HEK293T (cell line): ENCODE measurements at places on chromosomes 13 and 19.

GRCh38 chr19:11286312-11286974 is 9.5 kb upstream of the TSPAN16 start:
- DNase-seq, result no peak

DNA sequence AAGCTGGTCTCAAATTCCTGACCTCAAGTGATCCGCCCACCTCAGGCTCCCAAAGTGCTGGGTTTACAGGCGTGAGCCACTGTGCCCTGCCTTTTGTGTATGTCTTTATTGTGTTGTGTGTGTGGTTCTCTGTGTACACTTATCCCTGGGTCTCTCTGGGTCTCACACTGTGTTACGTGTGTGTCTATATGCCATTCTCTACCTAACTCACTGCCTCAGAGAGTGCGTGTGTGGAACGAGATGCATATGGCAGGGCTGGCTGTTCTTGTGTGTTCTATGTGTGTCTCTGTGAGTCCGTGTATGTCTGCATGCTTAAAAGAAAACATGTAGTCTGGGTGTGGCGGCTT is 10.5 kb downstream of the FOXA3 start:
- no peak for DNase-seq

DNA sequence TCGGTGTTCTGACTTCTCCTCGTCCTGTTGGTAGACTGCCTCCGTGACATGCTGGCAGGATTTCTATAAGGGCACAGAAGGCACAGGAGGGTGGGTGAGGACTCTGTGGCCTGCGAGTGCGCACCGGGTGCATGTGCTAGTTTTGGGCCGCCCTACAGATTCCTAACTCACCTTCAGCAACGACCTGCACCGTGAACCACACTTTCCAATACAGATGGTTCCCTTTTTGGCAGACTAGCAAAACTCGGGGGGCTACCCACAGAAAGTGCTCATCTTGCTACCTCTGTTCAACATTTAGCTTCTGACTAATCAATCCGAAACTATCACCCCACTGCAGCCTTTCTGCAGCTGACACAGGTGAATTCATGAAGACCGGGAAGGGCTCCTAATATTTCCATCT is 14.1 kb upstream of the AMER2 start:
- DNase-seq, result no peak

DNA sequence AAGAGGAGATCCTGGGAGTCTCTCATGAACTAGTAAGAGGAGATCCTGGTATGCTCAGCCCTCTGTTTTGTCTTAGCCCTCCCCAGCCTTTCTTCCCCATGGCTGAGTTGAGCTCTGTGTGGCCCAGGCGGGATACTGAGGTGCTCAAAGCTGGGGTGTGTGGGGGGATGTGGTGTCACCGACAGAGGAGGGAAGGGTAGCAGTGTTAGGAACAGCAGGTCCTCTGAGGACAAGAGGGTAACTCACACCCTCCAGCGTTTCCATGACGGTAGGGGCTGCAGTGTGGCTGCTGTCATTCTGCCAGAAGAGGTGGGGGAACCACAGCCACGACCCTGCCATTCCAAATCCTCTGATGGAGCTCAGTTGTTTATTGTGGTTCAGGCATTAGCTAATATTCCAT is 691 bp downstream of the KIR2DL4 start:
- no peak for DNase-seq

- DNase-seq, result no peak
Observed at GRCh38 chr13:26299168-26299750, 45.3 kb downstream of the CDK8 start.

- no peak for DNase-seq
Observed at GRCh38 chr19:1131718-1132551, 28.1 kb downstream of the GPX4 start.

DNA sequence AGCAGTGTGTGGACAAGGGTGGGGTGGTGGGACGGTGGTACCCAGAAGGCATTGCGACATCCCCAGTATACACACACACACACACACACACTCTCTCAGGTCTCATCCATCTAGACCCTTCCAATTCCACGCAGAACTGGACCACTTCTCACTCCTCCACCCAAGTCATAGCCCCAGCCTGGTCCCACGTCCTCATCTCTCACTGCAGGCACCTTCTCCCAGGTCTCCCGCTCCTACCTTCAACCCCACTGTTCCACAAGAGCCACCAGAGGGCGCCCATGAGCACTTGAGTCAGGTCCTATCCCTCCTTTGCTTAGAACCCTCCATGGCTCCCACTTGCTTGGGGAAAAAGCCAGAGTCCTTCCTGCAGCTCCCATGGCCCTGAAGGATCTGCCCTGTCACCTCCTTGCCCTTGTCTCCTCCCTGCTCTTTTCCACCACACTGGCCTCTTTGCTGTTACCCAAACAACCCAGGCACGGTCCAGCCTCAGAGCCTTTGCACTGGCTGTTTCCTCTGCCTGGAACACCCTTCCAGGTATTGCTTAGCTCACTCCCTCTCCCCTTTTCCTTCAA is 62.6 kb downstream of the IER2 start:
- peak; percentile 75 for DNase-seq

DNA sequence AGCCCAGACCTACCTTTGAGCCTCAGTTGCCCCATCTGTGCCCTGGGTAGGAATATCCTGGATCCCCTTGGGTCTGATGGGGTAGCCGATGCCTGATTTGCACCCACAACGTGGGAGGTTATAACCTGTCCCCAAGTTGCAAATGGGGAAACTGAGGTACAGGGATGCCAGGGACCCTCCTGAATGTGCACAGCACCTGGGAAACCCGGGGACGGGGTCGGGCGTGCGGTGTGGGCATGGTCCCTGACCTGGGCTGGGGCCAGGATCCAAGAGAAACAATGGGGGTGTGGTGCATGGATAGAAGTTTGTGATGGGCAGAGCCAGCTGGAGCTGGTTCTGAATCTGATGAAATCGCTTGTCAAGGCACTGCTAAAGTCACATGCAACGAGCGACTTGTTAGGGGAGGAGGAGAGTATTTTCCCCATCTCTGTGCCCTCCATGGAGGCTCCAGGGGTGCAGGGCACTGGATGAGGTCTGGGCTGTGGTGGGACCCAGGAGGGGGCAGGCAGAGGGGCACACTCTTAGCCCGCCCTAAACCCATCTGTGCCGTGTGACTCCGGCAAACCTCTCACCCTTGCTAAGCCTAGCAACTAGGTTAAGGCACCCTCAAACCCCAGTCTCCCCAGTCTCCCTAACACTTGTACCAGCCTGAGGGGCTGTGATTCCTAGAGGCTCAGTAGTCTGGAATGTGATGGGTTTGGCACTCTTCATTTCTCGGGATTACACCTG is 749 bp downstream of the GDF15 start:
- DNase-seq, result no peak

DNA sequence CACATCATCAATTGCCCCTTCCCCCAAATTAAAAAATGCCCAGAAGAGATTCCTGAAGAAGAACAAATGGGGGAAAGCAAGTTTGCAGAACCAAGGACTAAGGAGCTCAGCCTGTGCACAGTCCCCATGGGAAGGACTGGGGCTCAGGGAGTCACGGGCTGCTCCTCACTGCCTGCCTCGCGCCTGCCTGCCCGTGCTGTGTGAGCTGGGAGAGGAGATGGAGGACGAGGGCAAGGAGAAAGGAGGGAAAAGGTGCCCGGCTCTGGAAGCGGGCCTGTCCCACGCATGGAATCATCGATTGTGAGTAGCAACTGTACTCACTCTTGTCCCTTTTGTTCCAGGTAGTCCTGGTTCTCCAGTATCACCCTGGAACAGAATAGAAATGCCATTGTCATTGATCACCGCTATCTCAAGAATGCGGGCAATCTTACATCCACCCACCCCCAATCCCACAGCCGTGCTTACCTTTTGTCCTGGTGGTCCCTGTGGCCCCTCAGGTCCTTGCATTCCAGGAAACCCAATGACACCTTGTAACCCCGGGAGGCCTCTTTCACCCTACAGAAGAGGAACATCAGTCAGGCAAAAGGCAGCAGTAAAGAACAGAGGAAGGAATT is 93.4 kb downstream of the COL4A1 start:
- no peak for DNase-seq

GRCh38 chr13:102651892-102652291 is 43.0 kb downstream of the METTL21C start:
- DNase-seq, result no peak
